ENCODE measurements at places on chromosomes 11 and 22.

DNA sequence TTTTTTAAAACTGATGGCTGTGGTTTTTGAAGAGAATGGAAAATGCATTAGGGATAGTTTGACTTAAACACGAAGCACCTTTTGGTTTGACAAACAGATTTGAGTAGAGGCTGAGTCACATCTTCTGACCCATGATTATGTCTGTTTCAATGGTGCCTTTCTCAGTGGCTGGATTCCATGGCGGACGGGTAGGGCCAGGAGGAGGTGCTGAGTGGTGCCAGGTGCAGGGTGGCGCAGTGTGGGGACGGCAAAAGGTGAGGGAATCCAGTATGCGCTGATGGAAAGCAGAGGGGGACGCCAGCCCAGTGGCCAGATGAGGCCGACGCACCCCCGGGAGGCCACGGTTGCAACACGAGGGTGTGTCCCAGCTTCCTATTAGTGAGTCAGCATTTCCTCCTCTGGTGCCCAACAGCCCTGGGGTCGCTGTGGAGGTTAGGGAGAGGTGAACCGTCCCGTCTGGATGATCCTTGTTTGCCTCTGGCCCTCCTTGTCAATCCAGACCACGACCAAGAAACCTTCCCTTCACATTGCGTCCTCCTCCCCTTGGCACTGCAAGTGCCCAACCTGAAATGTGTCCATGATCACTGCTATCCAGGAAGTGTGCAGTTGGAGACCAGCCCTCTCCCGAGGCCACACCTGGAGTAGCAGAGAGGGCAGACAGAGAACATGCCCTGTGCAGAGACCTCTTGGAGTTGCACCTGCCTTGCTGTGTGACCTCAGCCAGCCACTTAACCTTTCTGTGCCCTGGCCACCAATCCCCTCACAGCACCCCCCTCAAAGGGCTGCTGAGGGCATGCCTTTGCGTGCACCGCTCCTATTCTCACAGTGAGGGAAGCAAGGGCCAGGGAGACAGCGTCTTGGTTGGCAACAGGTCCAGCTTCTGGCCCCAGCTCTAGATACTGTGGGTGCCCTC, 32.5 kb upstream of the ATXN10 start:
- no peak for DNase-seq

DNA sequence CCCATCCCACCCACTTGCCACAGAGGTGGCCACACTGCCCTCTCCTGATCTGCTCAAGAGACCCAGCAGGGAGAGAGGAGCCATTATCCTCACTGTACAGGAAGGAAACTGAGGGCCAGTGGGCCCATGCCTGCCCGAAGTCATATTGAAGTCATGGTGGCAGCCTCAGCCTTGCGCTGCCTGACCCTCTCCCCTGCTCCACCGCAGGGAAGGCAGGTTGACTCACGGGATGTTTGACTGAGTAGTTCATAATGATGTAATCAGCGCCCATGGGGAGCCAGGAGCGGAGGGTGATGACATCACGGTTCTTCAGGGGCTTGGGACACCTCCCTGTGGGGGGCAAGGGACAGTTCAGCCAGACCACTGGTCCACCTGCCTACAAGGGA, 6.1 kb upstream of the ARAP1 start:
- DNase-seq = no peak

- no peak for DNase-seq
These were observed 7.4 kb downstream of the IGLL5 start for GRCh38 chr22:22894740-22895731.

DNA sequence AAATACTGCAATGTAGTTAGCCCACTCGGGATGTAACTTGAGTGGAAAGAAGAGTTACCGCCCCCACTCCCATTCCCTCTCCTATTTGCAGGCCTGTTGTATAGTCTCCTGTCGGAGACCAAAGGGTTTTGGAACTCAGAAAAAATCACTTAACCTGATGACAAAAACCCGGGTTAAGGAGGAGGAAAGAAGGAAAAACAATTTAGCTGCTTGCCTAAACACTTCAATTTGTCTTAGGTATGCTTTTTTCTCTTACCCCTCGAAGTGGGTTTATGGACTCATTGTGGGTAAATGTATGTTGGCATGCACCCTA, 2.2 kb downstream of the YAP1 start:
- DNase-seq = no peak

DNA sequence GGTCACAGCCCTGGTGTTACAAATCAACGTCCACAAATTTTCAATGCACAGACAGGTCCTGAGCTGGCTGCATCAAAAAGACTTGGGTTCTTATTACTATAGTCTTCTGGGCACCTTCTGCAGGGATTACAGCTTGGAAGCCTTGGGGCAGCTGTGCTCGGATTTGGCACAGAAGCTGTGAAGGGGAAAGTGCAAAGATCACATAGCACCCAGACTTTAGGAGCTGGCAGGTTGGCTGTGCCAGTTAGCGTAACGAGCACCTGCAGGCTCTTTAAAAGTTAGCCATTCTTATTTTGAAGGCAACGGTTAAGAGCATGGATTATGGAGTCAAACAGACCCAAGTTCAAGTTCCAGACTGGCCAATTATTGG, 100.4 kb downstream of the ARL14EP start:
- no peak for DNase-seq

DNA sequence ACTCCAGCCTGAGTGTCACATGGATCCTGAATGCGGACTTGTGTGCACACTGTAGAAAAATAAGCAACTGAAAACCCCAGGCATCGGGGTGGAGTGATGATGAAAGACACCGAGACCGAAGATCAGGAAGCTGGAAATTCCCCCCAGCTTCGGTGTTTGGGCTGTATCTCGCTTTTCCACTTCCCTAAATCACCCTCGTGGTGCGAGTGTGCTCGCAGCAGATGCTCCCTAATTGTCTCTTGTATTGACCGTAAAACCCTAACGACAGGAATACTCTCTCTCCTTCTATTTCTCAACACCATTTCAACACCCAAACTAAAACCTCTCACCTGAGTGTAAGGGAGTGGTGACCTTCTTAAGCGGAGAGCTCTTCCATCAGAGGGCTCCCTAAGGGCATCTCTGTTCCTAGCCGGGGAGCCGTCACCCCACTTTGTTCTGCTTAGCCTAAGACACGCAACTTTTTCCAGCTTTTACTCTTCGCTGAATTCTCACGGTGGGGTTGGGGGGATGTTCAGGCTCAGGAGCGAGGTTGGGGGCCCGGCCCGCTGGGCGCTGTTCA, 635 bp upstream of the GRK3 start:
- DNase-seq = no peak

DNA sequence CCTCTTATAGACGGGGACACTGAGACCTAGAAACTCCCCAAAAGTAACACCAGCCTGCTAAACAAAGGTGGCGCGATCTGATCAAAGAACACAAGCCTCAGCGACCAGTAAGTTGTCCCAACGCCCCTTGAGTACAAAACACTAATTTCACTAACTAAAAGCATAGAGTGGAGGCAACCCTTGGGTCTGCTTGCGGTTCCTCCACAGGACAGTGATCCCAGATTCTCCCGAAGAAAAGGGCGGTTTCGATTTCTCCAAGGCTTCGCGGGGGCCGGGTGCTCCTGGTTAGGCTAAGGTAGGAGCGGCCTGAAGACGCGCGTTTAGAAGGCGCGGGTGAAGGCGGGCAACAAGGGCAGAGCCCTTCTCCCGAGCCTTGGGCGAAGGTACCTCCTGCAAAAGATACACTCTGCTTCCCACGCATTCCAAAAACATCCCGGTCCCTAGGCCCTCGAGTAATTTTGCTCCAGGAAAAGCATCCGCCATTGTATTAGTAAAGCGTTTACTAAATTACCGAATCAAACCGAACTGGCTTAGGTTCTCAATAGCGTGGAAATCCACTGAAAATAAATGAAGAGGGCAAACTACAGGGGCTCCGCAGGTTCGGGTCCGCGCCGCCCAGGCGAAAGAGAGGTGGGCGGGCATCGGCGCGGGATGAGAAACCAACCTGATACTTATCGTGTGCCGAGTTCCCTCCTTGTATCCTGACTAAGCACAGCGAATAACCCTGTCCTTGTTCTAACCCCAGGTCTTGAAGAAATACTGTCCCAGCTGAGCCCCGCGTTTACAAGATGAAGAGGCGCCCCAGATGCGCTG, 2.0 kb downstream of the WT1 start:
- no peak for DNase-seq

- no peak for DNase-seq
These were observed 3.1 kb downstream of the PANX1 start for GRCh38 chr11:94131718-94132115.

- DNase-seq = no peak
These were observed 22.7 kb downstream of the IFT27 start for GRCh38 chr22:36753120-36753802.

DNA sequence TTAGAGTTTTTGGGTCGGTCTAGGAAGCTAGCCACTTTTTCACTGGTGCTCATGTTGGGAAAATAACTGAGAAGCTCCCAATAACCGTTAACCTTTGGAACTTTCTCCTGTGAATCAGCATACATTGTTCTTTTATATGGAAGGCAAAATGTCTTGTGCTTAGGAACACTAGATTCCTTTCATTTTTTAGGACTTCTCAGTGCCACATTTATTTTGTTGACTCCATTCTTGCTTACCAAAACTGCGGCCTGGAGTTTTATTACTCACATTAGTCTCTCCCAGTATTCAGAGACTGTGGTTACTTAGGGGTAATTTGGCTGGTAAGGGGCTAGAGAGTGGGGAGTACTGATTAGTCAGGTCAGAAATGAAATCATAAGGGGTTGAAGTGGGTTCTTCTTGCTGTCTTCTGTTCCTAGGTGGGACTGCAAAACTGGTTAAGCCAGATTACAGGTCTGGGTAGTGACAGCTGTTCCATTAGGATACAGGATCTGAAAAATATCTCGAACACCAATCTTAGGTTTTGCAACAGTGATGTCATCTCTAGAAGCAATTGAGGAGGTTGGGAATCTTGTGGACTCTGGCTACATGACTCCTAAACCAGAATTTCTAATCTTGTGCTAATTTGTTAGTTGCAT, 631.4 kb upstream of the LUZP2 start:
- DNase-seq = no peak

- DNase-seq = no peak
These were observed 9.7 kb downstream of the LIF start for GRCh38 chr22:30236875-30237274.

DNA sequence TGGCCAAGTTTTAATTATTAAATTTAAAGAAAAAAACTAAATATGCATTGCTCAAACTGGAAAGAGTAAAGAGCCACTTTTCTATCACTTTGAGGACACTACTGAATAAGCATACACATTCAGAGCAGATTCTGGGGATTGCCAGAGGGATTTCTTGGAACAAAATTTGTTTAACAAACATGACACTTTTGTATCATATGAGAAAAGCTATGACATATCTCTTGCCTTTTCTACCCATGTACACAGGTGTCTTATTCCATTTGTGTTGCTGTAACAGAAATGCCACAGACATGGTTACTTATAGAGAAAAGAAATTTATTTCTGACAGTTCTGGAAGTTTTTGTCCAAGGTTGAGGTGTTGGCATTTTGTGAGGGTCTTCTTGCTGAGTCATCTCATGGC, 13.5 kb upstream of the USP28 start:
- no peak for DNase-seq

DNA sequence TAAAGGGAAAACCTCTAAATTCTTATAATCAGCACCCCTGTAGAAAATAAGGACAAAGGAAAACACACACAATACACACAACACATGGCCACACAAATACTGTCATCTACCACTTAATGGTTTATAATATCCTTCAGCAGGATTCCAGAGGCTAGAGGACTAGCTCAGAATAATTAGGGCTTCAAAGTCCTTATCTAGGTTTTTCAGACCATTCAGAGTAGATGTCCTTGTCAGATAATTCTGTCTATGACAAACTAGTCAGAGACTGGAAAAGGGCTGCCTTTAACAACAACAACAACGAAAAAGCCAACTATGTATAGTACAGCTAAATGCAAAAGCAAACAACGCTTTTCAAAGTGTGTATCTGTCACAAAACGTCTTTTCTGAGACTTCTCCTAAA, 456.5 kb upstream of the CNTN5 start:
- DNase-seq = no peak

GRCh38 chr11:65613091-65613928, 711 bp downstream of the MAP3K11 start:
- no peak for DNase-seq

GRCh38 chr11:32430568-32431381, 4.6 kb downstream of the WT1 start:
- DNase-seq = no peak
